ENCODE measurements at places on chromosomes 6 and 20. TPM values are rescaled to one million over a fixed set of nuclear protein-coding genes. Genes with fewer than 3 reads are reported as not detected.

NKX2-4 gene
- not detected for total RNA-seq

BNIP5 gene
- total RNA-seq = not detected

CALHM4 gene
- 0.20 TPM for total RNA-seq

SMLR1 gene
- total RNA-seq = not detected

ZNF831 gene
- not detected for total RNA-seq

RFX6 gene
- not detected for total RNA-seq

TSHZ2 gene
- 0.72 TPM for total RNA-seq
